Femur (tissue), 1 donor: ENCODE measurements at places on chromosomes 7 and 10.

GRCh38 chr10:45452743-45453452, 78.9 kb downstream of the ALOX5 start:
- DNase-seq: no peak

- DNase-seq: no peak
Observed at GRCh38 chr10:132156382-132156781, 30.4 kb upstream of the DPYSL4 start.

DNA sequence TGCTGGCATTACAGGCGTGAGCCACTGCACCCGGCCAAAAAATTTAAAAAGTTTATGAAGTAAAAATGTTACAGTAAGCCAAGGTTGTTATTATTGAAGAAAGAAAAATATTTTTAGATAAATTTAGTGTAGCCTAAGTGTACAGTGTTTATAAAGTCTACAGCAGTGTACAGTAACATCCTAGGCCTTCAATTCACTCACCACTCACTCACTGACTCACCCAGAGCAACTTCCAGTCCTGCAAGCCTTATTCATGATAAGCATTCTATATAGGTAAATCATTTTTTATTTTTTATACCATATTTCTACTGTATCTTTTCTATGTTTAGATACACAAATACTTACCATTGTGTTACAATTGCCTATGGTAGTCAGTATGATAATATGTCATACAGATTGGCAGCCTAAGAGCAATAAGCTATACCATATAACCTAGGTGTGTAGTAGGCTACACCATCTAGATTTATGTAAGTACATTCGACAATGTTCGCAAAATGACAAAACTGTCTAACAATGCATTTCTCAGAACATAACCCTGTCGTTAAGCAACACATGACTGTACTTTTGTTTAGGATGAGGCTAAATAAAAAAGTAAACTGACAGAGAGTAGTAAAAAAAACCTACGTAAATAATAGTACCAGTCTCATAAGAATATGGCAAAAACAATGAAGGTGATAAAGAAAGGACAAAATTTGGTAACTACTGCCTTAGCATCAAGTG, 77.8 kb upstream of the FAM133B start:
- no peak for DNase-seq

DNA sequence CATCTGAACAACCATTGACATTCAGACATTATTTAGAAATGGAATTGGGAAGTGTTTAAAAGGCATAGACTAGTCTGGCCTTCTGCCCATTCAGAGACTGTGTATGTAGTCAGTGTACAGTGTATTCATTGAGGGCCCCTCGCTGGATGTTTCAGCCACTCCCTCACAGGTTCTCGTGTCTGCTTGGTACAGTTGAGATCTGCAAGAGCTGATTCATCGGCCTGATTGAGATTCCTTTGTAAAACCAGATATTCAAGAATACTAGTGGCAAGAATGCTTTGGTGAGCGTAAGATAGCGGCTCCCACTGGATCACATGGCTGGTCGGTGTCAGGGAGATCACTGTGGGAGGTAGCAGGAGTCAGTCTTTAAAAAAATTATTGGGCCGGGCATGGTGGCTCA, 119.5 kb downstream of the TCF7L2 start:
- DNase-seq: no peak

DNA sequence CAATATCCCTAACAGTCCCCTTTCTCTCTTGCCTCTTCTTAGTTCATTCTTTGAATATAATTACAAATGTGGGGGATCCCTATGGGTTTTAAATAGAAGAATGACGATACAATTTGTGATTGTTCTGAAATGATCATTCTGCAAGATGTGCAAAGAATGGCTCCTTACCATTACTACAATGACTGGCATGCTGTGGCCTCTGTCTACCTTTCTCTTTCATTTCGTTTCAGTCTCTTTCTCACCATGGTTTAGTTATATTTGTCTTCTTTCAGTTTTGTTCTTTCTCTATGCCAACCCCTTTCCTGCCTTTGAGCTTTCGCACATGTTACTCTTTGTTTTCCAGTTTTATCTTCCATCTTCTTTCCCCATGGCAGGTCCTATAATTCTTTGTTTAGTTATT, 176.5 kb downstream of the SUGCT start:
- DNase-seq: no peak

DNA sequence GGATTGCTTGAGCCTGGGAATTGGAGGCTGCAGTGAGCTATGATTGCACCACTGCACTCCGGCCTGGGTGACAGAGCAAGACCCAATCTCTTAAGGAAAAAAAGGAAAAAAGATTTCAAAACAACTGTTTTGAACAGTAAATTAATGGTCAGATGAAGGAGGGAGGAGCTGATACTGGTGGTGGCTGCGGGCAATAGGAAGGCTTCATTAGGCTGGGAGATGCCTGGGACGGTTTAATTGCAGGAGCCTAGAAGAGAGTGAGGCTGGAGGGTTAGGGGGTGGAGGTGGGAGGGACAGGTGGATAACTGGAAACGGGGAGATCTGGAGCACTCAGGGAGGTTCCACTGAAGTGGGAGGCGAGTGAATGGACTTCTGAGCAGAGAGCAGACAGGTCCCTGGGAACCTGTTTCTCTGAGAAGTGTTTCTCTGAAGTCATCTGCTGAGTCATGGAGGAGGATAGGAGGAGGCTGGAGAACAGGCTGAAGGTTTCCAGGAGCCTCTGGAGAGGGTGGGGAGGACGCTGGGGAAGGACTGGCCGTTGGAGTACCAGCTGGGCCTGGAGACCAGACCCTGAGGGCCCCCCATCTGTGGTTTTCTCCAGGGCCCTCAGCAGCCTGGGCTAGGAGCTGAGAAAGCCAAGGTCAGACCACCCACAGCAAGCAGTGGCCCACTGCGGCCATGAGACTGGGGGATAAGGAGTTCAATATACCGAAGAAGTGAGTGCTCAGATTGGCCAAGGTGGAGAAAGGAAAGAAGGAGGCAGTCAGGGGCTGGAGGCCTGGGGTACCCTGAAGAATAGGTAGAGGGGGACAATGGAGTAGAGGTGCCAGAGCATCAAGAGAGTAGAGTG, 14.4 kb upstream of the YWHAG start:
- DNase-seq: no peak

GRCh38 chr10:5618042-5618441, 48.4 kb downstream of the ASB13 start:
- no peak for DNase-seq

GRCh38 chr10:72353028-72353964, 1.4 kb downstream of the DNAJB12 start:
- DNase-seq: no peak

GRCh38 chr7:134533288-134533771, 6.0 kb downstream of the AKR1B10 start:
- DNase-seq: no peak

GRCh38 chr10:125782616-125783015, 7.0 kb upstream of the MMP21 start:
- DNase-seq: peak; percentile 52

DNA sequence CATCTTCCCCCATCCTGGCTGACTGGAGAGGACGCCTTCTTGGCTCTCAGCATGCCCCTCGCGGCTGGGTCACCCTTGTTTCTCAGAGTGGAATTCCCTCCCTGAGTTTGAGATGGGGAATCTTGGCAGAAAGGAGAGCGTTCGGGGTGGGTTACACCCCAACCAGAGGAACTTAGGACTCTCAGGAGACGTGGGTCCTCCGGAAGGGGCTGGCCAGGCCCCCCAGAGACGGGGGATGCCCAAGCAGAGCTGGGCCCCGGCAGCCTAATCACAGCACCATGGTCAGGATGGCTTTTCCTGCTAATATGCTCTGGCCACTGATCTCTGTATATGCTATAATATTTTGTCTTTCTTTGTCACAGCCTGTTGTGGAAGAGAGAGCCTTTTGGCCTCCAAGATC, 214.3 kb downstream of the WDR37 start:
- no peak for DNase-seq

GRCh38 chr7:79504607-79505389, 51.3 kb upstream of the MAGI2 start:
- no peak for DNase-seq

DNA sequence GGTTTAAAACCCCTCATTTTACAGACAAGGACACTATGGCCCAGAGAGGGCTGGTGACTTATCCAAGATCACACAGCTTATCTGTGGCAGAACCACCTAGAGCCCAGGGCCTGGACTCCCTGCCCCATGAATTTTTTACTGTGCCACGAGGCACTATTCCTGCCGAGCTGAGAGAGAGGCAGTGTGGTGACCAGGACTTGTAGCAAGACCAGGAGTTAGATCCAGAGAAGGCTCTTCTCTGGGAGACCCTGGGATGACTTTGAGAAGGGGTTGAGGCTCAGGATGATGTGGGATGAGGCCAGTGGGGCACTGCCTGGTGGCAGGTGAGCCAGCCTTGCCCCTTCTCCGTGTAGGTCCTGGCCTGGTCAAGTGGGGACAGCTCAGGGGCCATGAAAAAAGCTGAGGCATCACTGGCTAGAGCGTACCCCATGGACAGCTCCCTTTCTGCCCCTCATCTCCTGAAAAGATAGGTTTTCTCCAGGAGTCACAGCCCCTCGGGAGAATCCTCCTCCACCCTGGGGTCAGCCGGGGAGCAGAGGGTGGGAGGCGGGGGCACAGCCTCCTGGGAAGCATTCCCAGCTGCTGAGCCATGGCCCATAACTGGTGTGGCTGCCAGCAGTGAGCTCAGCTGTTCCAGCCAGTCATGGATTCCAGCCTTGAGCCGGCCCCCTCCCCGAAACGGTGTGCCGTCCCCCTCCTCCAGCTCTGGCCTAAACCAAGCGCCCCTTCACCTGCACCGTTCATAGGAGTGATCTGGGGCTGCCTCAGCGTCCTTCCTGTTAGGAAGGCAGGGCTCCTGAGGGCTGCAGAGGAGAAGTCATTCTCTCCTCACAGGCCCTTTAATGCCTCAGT, 5.8 kb downstream of the FLNC start:
- DNase-seq: peak; percentile 83

DNA sequence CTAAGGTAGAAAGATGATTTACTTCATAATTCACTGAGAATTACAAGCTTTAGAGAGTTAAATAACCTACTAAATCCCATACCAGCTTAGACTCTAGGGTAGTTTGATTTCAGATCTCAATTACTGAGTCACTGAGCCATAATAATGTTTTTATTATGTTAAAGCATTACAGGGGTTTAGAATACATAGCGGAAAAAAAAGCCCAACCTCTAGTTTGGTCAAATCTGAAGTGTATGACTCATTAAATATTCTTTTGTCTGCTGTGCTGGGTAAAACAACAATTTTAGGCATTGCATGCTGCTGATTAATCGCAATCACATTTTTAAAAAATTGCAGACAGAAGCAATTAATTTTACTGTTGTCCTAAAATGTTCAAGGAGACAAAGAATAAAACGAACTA, 48.5 kb downstream of the MALRD1 start:
- DNase-seq: no peak

- no peak for DNase-seq
Observed at GRCh38 chr7:91140982-91141381, 123.3 kb upstream of the FZD1 start.

DNA sequence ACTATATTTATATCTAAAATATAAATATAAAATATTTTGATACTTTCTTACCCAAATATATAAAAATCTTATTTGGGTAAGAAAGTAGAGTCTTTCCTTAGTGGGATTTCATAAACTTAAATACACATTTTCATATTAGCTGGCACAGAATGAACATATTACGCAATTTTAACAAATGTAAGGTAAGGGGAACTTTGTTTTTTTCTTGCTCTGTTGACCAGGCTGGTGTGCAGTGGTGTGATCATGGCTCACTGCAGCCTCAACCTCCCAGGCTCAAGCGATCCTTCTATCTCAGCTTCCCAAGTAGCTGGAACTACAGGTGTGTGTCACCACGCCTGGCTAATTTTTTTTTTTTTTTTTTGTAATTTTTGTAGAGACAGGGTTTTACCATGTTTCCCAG, 18.3 kb downstream of the CYP26A1 start:
- no peak for DNase-seq

GRCh38 chr10:69503896-69504265, 52.6 kb downstream of the TSPAN15 start:
- no peak for DNase-seq

DNA sequence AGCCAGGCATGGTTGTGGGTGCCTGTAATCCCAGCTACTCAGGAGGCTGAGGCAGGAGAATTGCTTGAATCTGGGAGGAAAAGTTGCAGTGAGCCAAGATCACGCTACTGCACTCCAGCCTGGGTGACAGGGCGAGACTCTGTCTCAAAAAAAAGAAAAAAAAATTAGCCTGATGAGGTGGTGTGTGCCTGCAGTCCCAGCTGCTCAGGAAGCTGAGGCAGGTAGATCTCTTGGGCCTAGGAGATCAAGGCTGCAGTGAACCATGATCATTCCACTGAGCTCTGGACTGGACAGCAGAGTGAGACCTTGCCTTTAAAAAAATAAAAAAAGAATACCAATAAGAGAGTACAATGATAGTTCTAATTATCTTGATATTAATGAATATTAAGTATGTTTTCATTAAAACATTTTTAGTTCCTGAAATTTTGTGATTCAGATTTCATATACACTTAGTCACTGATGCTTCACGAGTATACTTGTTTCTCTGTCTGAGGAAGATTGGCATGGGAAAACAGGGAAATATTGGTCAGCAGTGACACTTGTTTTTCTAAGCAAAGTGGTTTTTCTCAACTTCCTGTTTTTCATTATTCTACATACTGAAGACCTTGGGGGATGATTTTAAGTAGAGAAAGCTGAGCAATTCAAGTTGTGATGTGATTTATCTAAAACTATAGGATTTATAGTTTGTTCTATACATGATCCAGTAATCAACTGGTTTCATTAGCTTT, 76.8 kb downstream of the ADK start:
- DNase-seq: no peak

- peak; percentile 54 for DNase-seq
Observed at GRCh38 chr10:33337326-33337957, 3.0 kb upstream of the NRP1 start.

DNA sequence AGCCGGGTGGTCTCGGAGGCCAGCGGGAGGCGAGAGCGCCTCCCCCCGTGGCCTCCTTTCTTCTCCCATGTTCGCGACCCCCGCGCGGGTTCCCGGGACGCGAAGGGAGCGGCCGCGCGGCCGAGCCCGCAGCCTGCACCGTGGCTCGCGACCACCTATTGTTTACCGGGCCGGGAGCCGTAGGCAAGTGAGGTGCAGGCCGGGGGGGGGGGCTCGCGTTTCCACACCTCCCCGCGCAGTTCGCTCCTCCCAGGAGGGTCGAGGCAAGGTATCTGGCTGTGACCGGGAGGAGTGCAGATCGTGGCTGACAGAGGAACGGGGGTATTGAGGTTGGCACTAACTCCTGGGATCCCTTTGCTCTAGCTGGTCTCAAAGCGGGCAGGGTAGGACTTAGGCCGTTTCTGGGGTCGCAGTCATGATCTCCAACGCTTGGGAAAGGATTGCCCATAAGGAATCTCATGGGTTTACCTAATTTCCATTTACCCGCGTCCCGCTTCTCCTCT, 734 bp downstream of the PTPN12 start:
- peak; percentile 66 for DNase-seq

GRCh38 chr10:66837335-66837734, 88.5 kb upstream of the LRRTM3 start:
- DNase-seq: no peak
